ENCODE measurements at places on chromosomes 3 and 15.

DNA sequence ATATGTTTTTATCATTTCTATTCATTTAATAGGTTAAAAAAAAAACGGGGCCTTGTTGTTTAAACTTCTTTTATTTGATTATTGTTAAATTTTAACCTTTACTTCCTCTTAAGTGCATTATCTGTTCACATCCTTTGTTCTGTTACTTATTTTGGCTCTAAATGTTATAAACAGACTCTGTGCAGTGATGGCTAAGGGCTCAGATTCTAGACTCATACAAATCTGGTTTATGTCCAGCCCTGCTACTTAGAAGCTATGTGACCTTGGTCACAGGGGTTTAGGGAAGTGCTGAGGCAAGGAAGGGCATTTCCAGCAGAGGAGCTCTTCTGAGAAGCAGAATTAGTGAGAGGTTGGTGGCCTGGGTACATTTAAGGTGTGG lies 55.3 kb upstream of the VILL start:
- H3K27me3 ChIP-seq: no peaks in the 10 kb centered on the region
- no peak overlapping the region for H3K4me3 ChIP-seq
- no peaks in the 10 kb centered on the region for H3K36me3 ChIP-seq

DNA sequence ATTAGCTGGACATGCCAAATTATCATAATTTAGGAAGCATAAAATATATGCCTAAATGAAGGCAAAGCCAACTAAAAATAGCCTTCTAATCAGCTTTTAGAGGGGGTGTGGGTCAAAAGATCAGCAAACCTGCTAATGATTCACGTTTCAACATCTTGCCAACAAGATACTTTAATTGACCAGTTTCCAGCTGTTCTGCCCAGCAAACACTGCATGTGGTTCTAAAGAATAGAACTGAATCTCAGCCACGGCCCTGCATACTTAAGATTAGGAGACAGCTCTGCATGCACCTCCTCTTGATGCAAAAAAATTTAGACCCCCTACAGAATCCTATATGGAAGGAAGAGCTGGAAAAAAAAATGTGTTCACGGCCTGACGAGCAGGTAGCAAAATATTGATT lies 500.5 kb downstream of the TBL1XR1 start:
- no peaks in the 10 kb centered on the region for H3K27me3 ChIP-seq
- no peak for DNase-seq
- H3K36me3 ChIP-seq: no peaks in the 10 kb centered on the region

DNA sequence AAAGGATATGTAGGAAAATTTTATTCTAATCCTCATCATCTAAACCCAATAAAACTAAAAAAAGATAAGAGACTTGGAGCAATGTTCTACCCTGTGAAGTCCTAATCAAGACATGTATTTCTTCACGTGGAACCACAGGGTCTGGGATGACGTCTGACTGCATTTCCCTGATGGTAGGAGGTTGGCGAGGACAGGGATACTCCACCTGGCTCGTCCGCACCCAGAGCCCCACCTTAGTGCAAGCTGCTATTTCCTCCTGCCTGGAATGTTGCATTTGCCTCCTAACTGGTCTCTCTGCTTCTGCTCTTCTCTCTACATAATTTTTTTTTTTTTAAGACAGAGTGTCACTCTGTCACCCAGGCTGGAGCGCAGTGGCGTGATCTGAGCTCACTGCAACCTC lies 57.7 kb upstream of the RASGRP1 start:
- no peaks in the 10 kb centered on the region for H3K36me3 ChIP-seq
- H3K27me3 ChIP-seq: no peaks in the 10 kb centered on the region
- H3K4me1 ChIP-seq: no peaks in the 10 kb centered on the region

- no peaks in the 10 kb centered on the region for H3K36me3 ChIP-seq
- no peak overlapping the region for H3K4me3 ChIP-seq
- H3K4me1 ChIP-seq: peaks cover 30% of the 10 kb centered on the region
Measured at GRCh38 chr3:61559136-61559731, 2.1 kb upstream of the PTPRG start.

GRCh38 chr3:112086076-112086854 lies at the start of gene C3orf52:
C3orf52 (plus strand) TSS chr3:112086389; CDS start chr3:112086408, 19 bp downstream.
- H3K27ac ChIP-seq: peak within 1 kb of the TSS; percentile 91
- no peaks in the 10 kb centered on the region for H3K27me3 ChIP-seq
- peaks cover 42% of the 10 kb centered on the region for H3K4me1 ChIP-seq
- DNase-seq: peak; percentile 96

GRCh38 chr3:52722491-52722890 lies 16.6 kb downstream of the SPCS1 start:
- no peaks in the 10 kb centered on the region for H3K4me1 ChIP-seq
- no peak overlapping the region for H3K4me3 ChIP-seq
- H3K27me3 ChIP-seq: no peaks in the 10 kb centered on the region
- peaks cover 26% of the 10 kb centered on the region for H3K36me3 ChIP-seq

DNA sequence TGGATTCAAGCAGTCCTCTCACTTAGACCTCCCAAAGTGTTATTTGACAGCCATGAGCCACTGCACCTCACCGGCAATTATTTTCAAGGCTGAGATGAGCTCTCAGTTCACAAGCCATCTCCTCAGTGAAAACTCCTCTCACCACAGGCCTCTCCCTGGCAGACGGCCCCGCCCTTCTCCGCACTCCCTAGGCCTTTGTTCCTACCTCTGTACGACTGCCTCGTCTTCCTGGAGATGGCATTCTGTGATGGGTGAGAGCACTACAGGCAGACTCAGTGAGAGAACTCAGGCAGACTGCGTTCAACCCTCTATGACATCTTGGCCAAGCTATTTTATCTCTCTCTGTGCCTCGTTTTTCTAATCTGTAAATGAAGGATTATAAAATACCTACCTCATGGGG lies 67.0 kb upstream of the TPM1 start:
- no peaks in the 10 kb centered on the region for H3K4me1 ChIP-seq
- no peaks in the 10 kb centered on the region for H3K27me3 ChIP-seq
- H3K27ac ChIP-seq: no peak overlapping the region
- DNase-seq: no peak
